ENCODE measurements at places on chromosomes 5 and 9.

- DNase-seq: no peak
Observed at GRCh38 chr5:102794047-102794446, 38.9 kb downstream of the PAM start.

DNA sequence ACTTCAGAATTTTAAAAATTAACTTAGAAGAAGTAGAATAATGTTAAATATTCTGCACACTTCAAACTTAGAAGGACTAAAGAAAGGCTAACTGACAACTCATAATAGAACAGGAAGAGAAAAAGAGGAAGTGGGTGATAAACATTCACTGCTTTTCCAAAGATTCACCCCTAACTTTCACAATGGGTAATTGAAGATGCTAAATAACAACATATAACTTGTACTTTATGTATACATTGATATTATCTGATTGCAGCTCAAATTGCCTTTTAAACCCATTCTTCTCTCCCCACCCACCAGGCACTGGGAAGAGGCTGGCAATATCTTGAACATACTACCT lies 376.6 kb downstream of the EFNA5 start:
- DNase-seq: peak; percentile 34

- DNase-seq: no peak
Observed at GRCh38 chr5:1050423-1051365, 42.1 kb downstream of the NKD2 start.

DNA sequence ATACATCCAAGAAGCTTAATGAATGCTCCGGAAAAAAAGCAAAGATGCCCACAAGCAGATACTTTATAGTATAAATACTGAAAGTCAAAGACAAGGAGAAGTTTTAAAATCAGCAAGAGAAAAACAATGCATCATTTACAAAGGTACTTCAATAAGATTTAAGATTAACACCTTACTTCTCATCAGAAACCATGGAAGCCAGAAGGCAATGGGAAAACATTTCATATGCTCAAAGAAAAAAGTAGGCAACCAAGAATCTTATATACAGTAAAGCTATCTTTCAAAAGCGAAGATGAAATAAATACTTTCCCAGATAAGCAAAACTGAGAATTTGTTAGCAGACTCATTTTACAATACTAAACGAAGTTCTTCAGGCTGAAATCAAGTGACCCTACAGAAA lies 51.1 kb downstream of the ABHD17B start:
- DNase-seq: no peak

DNA sequence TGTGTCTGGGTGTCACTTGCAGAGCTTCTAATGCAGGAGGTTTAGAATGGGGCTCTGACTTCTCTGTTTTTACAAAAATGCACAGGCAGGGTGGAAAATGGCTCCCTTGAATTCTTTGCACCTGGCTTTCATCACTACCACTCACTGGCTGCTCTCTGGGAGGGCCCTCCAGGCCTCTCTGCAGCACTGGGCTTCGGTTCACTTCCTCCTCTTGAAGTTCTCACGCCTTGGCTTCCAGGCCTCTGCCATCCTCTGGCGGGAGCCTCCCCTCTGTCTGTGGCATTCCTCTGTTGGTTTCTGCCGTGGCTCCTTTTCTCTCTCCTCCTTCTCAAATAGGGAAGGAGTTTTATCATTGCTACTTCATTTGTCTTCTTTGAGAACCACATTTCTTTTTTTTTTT lies 2.8 kb upstream of the PRLR start:
- no peak for DNase-seq

DNA sequence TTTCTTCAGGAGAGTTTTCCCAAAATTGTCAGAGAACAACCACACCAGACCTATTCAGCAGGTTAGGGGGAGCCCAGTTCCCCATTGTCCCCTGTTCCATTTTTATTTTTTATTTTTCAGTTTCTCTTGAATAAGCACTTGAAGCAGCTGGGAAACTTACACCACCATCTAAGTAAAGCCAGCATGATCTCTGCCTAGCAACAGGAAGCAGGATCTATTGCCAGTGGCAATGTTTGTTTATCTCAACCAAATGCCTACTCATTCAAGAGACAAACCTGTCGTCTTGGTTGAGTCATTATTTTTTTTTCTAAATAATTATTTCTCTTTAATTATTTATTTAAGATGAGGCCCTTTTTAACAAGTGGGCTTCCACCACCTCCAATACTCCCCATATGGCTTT lies 379.3 kb downstream of the PLK2 start:
- DNase-seq: no peak

GRCh38 chr5:90680921-90681563 lies 122.4 kb downstream of the ADGRV1 start:
- no peak for DNase-seq

GRCh38 chr9:134138292-134138691 lies 2.4 kb downstream of the WDR5 start:
- DNase-seq: no peak
